Stimulated activated CD8-positive, alpha-beta memory T cell treated with anti-CD3 and anti-CD28 coated beads, Interleukin-15, amount 100 ng/mL, for 4 hours (primary cell): ENCODE measurements at places on chromosomes 16 and 17.

GRCh38 chr16:85353839-85354685 is 241.8 kb upstream of the CIBAR2 start:
- no peak for DNase-seq

DNA sequence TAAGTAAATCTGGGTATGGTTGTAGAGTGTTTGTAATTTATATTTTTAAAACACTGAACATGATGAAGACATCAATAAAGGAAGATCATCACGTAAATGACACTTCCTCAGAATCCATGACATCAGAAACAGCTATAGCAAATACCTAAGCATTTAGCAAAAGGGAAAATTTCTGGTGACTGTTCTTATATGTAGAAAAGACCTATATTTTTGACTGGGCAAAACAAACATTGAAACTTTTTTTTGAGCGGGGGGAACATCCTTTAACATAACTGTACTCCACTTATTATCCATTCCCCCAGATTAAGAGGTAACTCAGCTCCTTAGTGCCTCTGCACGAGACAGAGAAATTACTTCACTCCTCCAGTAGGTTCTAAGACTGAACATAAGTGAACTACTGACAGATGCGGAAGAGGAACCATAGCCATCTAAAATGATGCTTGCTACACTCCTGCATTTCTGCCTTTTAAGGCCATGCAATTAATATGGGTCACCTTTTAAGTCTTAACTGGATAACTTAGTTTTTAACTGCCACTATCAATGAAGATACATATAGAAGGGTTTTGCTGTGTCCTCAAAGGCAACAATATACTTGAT is 9.4 kb downstream of the CRYBA1 start:
- no peak for DNase-seq

DNA sequence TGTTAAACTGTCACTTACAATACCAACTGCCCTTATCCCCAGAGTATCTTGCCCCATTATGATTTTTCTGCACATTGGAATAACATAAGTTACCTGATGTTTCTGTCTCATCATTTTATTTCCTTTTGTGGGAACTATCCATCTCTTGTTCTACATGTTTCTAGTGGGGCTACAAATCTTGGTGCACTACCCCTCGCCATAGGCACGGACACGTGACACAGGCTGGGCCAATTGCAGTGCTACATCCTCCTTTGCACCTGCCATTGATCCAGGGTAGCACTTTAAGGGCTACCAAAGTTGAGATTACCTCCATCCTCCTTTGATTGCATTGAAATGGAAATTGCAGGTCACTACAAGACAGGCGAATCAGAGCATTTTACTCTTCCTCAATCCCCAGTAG is 14.2 kb upstream of the SYT17 start:
- DNase-seq: no peak

DNA sequence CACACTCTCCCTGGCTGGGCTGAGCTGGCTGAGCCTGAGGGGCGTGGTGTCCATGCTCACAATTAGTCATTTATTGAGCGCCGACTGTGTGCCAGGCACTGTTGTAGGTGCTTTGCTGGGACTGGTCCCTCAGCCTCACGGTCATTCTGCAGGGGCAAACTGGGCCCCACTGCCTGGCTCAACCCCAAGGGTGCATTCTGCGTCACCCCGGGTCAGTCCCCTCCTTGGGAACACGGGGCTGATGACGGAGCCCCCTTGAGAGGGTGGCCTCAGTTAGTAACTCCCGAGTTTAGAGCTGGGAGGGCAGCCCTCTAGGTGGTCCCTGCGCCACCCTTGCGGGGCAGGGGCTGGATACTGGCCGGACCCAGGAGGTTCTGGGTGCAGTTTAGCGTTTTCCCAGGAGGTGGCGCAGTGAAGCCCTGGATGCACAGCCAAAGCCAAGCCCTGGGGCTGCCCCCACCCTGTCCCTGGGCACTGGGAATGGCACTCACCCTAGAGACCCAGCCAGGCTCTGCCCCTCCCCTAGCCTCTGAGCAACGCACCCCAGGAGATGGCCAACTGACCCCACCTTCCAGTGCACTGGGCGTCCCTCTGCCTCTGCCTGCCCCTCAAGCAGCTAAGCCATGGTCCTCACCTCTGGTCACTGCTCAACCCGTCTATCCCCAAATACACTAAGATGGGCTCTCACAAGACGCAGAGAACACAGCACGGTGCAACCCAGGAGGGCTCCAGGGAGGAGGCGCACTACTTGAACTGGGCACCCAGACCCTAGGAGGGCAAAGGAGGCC is 243.2 kb upstream of the GSE1 start:
- no peak for DNase-seq

- DNase-seq: no peak
Measured at GRCh38 chr16:48535831-48536613, 74.0 kb downstream of the N4BP1 start.

GRCh38 chr16:81778861-81779535 is at the start of gene PLCG2:
TSS of gene PLCG2 (plus strand) at chr16:81779291. CDS start at chr16:81785990, 6,699 bp downstream.
- peak; percentile 60 for DNase-seq

GRCh38 chr16:11142261-11142630 is 113.8 kb downstream of the SOCS1 start:
- no peak for DNase-seq

DNA sequence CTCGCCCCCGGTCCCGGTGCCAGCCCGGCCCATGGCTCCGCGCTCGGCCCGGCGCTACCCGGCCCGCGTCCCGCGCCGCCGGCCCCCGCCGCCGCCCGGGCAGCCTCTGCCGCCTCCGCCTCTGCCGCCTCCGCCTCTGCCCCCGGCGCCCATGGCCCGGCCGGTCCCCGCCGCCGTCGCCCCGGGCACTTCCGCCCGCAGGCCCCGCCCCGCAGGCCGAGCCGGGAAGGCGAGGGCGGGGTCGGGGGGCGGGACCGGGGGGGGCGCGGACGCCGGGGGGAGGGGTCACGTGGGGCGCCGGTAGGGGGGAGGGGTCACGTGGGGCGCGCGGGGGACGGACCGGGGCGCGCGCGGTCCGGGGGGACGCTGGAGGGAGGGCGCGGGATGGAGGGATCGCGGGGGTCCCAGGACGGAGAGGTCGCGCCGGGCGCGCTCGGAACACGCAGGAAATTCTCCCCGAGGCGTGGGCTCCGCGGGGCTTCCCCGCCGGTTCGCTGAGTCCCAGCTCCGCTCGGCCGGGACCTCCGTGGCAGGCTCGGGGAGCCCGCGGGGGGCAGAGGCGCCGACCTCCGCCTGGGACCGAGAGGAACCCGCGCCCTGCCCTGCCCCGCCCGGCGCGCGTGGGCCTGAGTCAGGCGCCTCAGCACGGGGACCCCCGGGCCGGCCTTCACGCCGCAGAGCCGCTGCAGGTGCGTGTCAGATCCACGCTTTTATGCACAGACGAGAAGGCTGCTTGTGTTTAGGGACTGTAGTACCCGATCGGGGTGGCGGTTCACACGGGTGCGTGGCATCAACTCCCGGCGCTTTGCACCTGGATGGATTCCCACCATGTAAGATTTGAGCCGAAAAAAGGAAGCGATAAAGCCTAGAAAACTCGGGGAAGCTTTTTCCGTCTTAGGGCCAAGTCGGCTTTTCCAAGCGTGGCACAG is at the start of gene PGAP6:
TSS of gene PGAP6 (minus strand) at position 190 of the 929 bp plus-strand sequence. CDS start at position 33, 157 bp downstream.
- DNase-seq: peak; percentile 31
